Brain (organoid and tissue), 16 donors: ENCODE measurements at places on chromosomes 2 and 18. TPM values are rescaled to one million over a fixed set of nuclear protein-coding genes. Genes with fewer than 3 reads are reported as not detected.

The FAM124B gene
- polyA plus RNA-seq, result 0.29 TPM

The DYNAP gene
- not detected for polyA plus RNA-seq

The MAB21L4 gene
- polyA plus RNA-seq, result 0.22 TPM

The MERTK gene
- 6.3 TPM for polyA plus RNA-seq

The C2orf15 gene
- polyA plus RNA-seq, result 10.7 TPM

The DNAH7 gene
- 0.75 TPM for polyA plus RNA-seq

The DNAH6 gene
- polyA plus RNA-seq, result not detected

The CDH19 gene
- 0.68 TPM for polyA plus RNA-seq

The SLC11A1 gene
- 1.7 TPM for polyA plus RNA-seq

The CCT4 gene
- 142 TPM for polyA plus RNA-seq

The PIEZO2 gene
- 5.9 TPM for polyA plus RNA-seq

The KIAA2012 gene
- 0.42 TPM for polyA plus RNA-seq

The CABYR gene
- polyA plus RNA-seq, result 4.8 TPM

The CAVIN2 gene
- 7.8 TPM for polyA plus RNA-seq

The PLEKHB2 gene
- 61.9 TPM for polyA plus RNA-seq

The CHRNA1 gene
- polyA plus RNA-seq, result 0.44 TPM

The DGKD gene
- 16.2 TPM for polyA plus RNA-seq

The TNFAIP6 gene
- polyA plus RNA-seq, result 0.85 TPM

The RND3 gene
- 1.5 TPM for polyA plus RNA-seq

The MTCL1 gene
- 26.5 TPM for polyA plus RNA-seq

The RSAD2 gene
- polyA plus RNA-seq, result 2.4 TPM

The LYG2 gene
- not detected for polyA plus RNA-seq

The SOWAHC gene
- 3.0 TPM for polyA plus RNA-seq

The MAPK4 gene
- 28.3 TPM for polyA plus RNA-seq

The COLEC12 gene
- 3.9 TPM for polyA plus RNA-seq

The STAT4 gene
- polyA plus RNA-seq, result 2.0 TPM

The TUBB8B gene
- 0.80 TPM for polyA plus RNA-seq

The SERPINB5 gene
- polyA plus RNA-seq, result not detected

The DUSP2 gene
- polyA plus RNA-seq, result 3.0 TPM

The PLGLB2 gene
- not detected for polyA plus RNA-seq

The NEDD4L gene
- polyA plus RNA-seq, result 38.5 TPM

The PPIL3 gene
- polyA plus RNA-seq, result 17.1 TPM

The UGT1A4 gene
- not detected for polyA plus RNA-seq

The MROH2A gene
- polyA plus RNA-seq, result not detected

The G6PC2 gene
- polyA plus RNA-seq, result not detected

The KIDINS220 gene
- 39.4 TPM for polyA plus RNA-seq

The FAM110C gene
- polyA plus RNA-seq, result 1.3 TPM

The GYPC gene
- polyA plus RNA-seq, result 12.9 TPM

The NR4A2 gene
- 4.3 TPM for polyA plus RNA-seq

The BCL11A gene
- 22.7 TPM for polyA plus RNA-seq

The RFTN2 gene
- 5.2 TPM for polyA plus RNA-seq

The AFF3 gene
- polyA plus RNA-seq, result 3.1 TPM

The EFR3B gene
- polyA plus RNA-seq, result 23.8 TPM

The CYTIP gene
- 0.76 TPM for polyA plus RNA-seq

The SPAG16 gene
- 18.5 TPM for polyA plus RNA-seq

The SGPP2 gene
- 17.2 TPM for polyA plus RNA-seq

The GREB1 gene
- 11.3 TPM for polyA plus RNA-seq

The CXCR1 gene
- 0.49 TPM for polyA plus RNA-seq
